Immature natural killer cell (primary cell): ENCODE measurements at places on chromosomes 12 and 14.
A peak's percentile ranks its signal among the peaks of the same experiment; 100 is the strongest.

- DNase-seq: no peak
Measured at GRCh38 chr12:113601656-113602263, 130.1 kb upstream of the LHX5 start.

GRCh38 chr12:12954356-12954755 is 2.4 kb upstream of the GPRC5D start:
- DNase-seq: no peak

DNA sequence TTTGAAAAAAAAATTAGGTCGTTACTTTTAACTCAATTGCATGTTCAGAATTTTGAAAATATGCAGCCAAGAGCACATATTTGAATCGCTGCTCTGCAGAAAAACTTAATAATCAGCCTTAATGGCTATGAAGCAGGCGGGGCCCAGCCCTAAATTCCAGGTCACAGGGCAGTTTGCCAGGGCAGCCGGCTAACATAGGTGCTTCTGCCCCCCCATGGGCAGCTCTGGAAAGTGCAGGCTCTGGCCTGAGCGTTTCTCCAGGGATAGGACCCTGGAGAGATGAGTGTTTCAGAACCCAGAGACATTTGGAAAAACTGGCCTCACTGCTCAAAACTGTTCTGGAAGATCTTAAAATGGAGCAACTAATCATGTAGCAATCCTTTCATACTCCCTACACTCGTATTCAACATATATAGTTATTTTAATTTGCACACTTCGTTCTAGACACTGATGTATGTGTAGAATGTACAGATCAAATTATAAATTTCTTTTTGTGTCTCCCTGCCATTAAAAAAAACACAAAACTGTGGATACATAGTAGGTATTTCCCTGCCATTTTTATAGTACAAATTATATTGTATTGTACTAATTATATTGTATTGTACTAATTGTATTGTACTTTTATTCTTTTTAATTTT is 26.0 kb upstream of the PTGR2 start:
- DNase-seq: peak; percentile 73

- peak; percentile 18 for DNase-seq
Measured at GRCh38 chr14:89641495-89642175, 224.6 kb upstream of the FOXN3 start.

- DNase-seq: no peak
Measured at GRCh38 chr14:83559721-83560120, 1970.2 kb upstream of the FLRT2 start.

- no peak for DNase-seq
Measured at GRCh38 chr14:78836777-78837176, 666.6 kb downstream of the NRXN3 start.

GRCh38 chr14:94795372-94795771 is 25.5 kb upstream of the GSC start:
- no peak for DNase-seq
